Islet precursor cell (in vitro differentiated cells): ENCODE measurements at places on chromosomes 6 and 20.

DNA sequence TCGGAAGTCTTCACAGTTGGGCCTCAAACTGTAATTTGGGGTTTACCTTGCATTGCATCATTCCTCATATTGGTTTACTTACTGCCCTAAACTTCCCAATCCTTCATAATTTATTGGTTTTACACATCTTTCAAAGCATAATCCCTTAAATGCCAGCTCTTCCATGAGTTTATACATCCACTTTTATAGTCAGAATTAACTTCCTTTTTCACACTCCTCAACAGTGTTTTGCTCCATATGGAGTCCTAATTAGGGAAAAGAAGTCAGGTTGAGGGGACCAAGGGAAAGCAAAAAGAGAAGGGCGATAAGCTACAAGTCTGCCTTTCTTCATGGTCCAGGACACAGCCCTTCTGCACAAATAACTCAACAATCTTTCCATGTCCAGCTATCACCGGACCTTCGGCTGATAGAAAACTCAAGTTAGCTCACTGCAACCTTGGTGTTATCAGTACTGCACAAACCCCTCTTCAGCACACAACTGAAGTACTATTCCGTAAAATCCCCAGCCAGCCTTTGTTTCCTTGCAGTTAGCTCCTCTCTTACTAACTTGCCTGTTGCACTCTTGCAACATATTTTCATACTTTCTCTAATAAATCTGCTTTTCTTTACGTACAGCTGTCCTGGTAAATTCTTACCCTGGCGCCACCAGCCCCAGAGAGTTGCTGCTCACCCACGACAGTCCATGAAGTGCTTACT, 2.0 kb downstream of the EEF1E1 start:
- no peak for DNase-seq

DNA sequence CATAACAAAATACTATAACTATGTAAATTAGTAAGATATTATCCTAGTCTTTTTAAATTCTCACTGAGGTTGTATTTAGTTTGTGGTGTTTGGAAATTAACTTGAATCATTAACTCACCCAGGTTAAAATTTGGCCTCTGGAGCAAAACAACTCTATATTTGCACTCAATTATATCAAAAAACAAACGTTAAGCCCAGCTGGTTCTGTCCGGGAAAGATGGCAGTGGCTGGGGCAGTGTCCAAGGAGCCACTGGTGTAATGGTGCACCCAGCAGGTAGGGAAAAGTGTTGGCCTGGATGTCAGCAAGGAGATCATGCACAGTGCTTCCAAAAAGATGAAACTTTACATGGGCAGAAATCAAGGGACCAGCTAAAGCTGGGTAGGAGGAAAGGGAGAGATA, 285.3 kb upstream of the CITED2 start:
- DNase-seq = no peak

GRCh38 chr20:14984768-14985622, 647.6 kb upstream of the FLRT3 start:
- DNase-seq = no peak

DNA sequence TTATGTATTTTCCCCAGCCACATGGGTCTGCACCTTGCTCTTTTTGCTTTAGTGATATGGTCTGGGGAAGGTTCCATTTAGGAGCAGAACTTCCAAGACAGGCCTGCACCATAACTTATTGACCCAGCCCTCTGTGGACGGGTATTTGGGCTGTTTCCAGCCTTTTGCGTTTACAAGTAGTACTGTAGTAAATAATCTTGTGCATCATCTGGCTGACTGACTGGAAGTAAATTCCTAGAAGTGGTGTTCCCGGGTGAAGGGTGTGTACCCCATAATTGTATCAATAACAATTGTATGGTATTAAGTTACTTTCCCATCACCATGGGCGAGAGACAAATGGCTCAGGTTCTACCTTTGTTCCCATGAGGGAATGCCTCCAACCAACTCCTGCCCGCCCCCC, 31.6 kb downstream of the SPDEF start:
- DNase-seq = no peak

GRCh38 chr6:32462609-32463008, 22.9 kb downstream of the HLA-DRA start:
- no peak for DNase-seq

GRCh38 chr6:50959081-50959641, 140.5 kb downstream of the TFAP2B start:
- no peak for DNase-seq

DNA sequence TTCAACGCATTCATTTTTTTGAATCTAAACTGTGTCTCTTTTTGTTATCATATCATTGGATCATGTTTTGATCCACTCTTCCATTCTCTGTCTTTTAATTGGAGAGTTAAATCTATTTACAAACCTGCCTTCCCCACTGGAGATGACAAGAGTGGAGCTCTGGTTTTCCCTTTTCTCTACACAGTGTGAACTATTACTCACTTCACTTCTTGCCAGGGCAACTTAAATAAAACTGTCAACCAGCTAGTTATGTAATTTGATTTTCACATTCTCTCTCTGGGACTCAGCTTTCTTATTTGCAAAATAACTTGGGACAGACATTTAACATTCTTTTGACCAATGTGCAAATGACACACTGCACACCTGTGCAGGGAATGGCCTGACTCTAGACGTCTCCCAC, 230.8 kb upstream of the CST7 start:
- no peak for DNase-seq

GRCh38 chr20:10802236-10802635, 128.4 kb upstream of the JAG1 start:
- peak; percentile 55 for DNase-seq

- peak; percentile 60 for DNase-seq
Measured at GRCh38 chr6:170093658-170094596, 197.0 kb downstream of the DLL1 start.

DNA sequence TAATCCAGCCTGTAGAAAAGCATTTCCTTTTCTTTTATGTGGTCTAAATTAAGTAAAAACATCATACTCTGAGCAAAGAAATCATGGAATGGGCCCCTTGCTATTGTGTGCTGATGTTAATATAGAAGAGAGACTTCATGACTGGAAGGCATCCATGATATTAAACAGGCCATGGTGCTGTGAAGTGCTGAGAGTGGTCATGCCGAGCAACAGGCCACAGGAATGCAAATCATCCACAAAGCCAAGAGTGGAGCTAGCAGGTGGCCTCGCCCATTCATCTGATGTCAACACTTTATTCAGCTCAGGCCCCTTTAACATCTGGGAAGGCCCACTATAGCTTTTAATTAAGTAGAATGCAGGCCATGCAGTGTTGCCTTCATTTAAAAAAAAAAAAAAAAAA, 115.2 kb upstream of the HMGCLL1 start:
- DNase-seq = peak; percentile 89

- no peak for DNase-seq
Measured at GRCh38 chr6:149157126-149157525, 160.4 kb upstream of the TAB2 start.

- no peak for DNase-seq
Measured at GRCh38 chr6:149234051-149234962, 83.2 kb upstream of the TAB2 start.

DNA sequence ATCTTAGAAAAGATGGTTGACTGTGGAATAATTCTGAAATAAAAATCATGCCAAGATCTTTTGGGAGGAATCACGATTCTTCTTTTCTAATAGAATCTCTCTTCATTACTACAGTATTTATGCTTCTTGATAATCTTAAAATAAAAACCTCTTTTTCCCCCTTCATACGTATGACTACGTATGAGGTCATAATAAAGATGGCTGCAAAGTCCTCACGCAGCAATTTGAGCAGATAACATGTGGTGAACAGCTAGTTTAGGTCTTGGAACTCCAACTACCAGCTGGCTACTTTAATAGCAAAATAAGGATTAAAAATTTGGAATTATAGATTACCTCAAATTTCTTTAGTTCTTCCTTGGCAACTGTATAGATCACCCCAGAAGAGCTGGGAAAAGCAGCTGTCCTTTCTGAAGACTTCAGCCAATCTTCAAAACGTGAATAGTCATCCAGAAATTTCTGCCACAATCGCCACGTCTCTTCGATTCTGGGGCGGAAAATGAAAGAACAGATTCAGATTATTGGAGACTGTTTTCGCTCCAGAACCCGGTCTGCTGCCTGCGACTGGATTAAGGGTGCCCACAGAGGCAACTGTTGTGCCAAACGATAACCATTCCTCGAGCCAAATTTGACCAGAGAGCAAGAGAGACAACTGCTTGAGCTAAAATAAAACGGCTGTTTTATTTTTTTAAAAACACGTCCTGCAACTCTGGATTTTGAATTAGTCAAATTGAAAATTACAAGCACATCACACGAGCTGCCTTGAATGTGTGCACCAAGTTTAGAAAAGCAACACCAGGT, 347.3 kb downstream of the ESR1 start:
- no peak for DNase-seq

DNA sequence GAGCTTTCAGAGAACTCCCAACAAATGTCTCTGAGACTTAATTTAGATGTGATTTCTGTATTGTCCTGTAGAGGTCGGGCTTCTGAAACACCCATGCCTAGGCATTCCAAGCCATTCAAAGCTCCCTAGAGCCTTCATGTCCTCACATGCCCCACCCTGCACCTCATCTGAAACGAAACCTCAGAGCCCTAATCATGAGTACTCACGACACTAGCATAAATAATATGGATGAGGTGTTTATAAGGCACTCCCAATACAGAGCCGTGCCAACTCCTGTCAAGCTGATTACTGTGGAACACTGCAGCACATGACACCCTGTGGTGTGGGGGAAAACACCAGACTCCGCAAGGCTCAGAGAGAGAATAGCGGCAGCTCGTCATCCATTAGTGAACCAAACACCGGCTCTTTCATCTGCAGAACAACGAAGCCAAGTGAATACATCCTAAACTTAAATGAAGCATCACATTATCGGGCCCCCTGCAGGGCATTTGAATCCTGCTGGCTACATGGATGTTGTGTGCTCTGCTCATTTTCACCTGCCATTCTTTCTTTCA, 83.8 kb downstream of the FNDC1 start:
- DNase-seq = peak; percentile 61

DNA sequence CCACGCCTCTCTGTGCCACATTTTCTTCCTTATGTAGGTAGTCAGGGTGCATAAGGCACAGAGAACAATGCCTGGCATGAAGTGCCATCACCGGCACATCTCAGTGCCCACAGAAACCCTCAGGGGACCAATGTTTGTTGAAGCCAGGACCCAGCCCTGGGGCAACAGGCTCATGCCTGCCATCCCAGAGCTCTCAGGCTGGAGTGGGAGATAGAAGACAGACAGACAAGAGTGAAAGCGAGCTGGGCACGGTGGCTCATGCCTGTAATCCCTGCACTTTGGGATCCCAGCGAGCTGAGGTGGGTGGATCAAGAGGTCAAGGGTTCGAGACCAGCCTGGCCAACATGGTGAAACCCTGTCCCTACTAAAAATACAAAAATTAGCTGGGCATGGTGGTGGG, 13.5 kb downstream of the EFCAB8 start:
- no peak for DNase-seq

DNA sequence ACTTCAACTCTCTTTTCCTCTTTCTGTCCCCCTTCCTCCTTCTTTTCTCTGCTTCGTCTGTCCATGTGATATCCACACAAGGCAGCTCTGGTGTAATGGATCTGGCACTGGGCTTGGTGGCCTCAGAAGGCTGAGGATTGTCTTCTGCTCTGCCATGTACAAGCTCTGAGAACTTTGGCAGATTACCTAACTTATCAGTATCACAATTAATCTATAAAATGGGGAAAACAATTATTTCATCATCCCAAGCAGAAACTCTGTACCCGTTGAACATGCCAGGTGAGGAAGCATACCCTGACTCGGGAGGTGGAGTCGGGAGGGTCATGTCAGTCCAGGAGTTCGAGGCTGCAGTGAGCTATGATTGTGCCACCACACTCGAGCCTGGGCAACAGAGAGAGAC, 10.6 kb downstream of the RNF144B start:
- no peak for DNase-seq

GRCh38 chr20:20365480-20366161, 2.3 kb upstream of the INSM1 start:
- no peak for DNase-seq

DNA sequence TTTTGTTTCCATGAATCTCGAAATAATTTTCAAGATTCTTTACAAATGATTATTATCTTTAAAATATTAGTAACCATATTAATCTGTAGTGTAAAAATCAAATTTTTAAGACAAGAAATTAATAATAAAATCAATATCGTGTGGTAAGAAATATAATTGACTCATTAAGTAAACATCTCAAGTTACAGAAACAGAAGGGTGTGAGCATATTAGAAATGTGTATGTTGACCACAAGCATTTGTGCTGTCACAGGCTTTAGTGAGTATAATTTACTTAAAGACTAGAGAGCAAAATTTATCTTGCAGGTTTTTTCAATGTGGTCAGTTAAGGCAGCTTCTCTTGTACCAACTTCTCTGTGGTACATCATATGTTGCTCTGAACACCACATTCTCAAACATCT, 566.5 kb upstream of the IRAK1BP1 start:
- DNase-seq = no peak

GRCh38 chr6:40671001-40671693, 84.0 kb upstream of the LRFN2 start:
- DNase-seq = no peak

- DNase-seq = no peak
Measured at GRCh38 chr6:39007575-39007974, 41.0 kb upstream of the GLP1R start.

- no peak for DNase-seq
Measured at GRCh38 chr6:54198134-54198533, 86.9 kb downstream of the MLIP start.

DNA sequence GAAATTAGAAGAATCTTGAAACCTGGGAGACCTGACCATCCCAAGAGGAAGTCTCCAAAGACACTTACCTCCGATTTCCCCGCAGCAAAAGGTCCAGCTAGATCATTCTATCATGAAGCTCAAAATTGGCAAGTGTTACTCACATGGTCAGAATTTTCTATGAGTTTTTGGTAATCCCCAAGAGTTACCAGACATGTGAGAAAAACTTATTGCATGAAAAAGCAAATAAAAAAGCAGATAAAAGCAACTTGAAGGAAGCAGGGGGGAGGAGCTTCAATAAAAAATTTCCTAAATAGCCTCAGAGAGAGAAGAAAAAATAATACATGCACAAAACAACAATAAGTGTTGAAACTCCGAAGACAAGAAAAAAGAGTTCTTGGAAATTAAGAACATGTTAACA, 27.3 kb downstream of the VNN1 start:
- no peak for DNase-seq

- DNase-seq = peak; percentile 93
Measured at GRCh38 chr20:19767070-19767469, 9.0 kb downstream of the RIN2 start.

DNA sequence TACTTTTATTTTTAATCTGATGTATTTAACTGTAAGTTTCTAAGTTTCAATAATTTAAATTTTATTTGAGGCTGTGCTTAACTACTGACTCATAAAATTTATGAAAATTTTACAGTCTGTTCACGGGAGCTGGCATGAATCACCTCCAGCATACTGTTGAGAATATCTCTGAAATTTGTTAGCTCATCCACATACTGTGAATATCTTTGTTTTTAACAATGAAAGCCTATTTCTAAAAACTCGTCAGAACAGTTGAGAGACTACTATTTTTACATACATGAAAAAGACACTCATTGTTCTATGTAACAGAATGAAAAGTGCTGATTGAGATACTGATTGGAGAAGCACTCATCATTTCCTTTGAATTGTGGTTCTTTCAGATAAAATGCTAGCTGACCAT, 749.3 kb downstream of the TENT5A start:
- no peak for DNase-seq
